ENCODE measurements at places on chromosomes 3 and 15. TPM values are rescaled to one million over a fixed set of nuclear protein-coding genes. Genes with fewer than 3 reads are reported as not detected.

CMC1 gene
- 22.6 TPM for total RNA-seq

PLA2G4F gene
- total RNA-seq, result not detected

- no peaks in the 10 kb centered on the region for H3K36me3 ChIP-seq
- no peaks in the 10 kb centered on the region for H3K27me3 ChIP-seq
- peaks cover 40% of the 10 kb centered on the region for H3K4me1 ChIP-seq
Measured at GRCh38 chr3:129614435-129614834, 8.0 kb upstream of the PLXND1 start.

DNA sequence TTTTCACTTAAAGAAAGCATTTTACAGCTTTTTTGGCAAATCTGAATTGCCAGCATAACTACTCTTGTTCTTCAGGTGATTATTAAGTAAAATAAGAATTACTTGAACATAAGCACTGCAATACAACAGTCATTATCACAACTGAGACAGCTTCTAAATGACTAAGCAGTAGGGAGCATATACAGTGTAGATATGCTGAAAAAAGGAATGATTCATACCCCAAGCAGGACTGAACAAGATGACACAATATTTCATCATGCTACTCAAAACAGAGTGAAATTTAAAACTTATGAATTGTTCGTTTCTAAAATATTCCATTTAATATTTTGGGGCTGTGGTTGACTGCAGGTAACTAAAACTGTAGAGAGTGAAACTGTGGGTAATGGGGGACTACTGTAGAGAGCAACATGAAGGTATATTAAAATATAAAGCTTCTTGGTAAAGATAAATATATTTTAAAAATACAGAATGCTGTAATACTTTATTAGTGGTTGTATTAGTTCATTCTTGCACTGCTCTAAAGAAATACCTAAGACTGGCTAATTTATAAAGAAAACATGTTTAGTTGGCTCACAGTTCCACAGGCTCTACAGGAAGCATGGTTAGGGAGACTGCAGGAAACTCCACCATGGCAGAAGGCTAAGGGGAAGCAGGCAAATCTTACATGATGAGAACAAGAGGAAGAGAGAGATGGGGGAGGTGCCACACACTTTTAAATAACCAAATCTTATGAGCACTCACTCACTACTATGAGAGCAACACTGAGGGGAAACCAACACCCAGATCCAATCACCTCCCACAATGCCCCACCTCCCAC is 84.8 kb downstream of the DCLK3 start:
- H3K27me3 ChIP-seq, result no peaks in the 10 kb centered on the region
- H3K36me3 ChIP-seq, result no peaks in the 10 kb centered on the region
- no peak overlapping the region for H3K27ac ChIP-seq
- no peak overlapping the region for H3K4me3 ChIP-seq

GRCh38 chr3:43759938-43760337 is 69.2 kb downstream of the ABHD5 start:
- H3K4me1 ChIP-seq, result 0 out of 2 replicates have a peak, but pooled peaks cover 2% of the 10 kb centered on the region
- no peak overlapping the region for H3K27ac ChIP-seq
- no peak overlapping the region for H3K4me3 ChIP-seq
- no peaks in the 10 kb centered on the region for H3K36me3 ChIP-seq
- H3K27me3 ChIP-seq, result no peaks in the 10 kb centered on the region

DNA sequence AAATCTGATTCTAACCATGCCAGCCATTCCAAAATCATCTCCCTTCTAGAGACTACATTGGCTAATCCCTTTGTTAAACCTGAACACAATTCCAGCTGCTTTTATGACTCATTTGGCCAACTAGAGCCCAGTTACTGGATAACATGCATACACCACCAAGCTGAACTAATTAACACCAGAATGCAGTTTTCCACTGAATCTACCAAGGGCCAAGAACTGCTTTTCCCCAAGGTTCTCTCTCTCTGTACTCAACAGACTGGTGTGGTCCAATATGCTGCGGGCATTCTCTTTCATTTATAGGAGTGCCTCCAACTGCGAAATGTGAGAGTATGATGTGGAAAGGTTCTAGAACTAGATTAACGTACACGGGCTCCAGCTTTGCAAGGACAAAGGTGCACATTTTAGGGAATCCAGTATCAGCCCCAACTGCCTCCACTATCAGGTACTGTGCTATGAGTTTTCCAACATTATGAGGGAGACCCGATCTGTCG is 1.5 kb downstream of the CHSY1 start:
- H3K4me1 ChIP-seq, result peaks cover 10% of the 10 kb centered on the region
- H3K4me3 ChIP-seq, result peak overlapping the region; percentile 88
- peak overlapping the region; percentile 85 for H3K27ac ChIP-seq
- peaks cover 14% of the 10 kb centered on the region for H3K36me3 ChIP-seq

GRCh38 chr3:167450195-167450594 is 23.6 kb downstream of the SERPINI2 start:
- no peaks in the 10 kb centered on the region for H3K4me1 ChIP-seq
- no peak for DNase-seq
- H3K27me3 ChIP-seq, result no peaks in the 10 kb centered on the region

- no peak overlapping the region for H3K27ac ChIP-seq
- no peak for DNase-seq
- no peak overlapping the region for H3K4me3 ChIP-seq
- H3K36me3 ChIP-seq, result no peaks in the 10 kb centered on the region
- no peaks in the 10 kb centered on the region for H3K27me3 ChIP-seq
- no peaks in the 10 kb centered on the region for H3K4me1 ChIP-seq
Measured at GRCh38 chr3:38684546-38684945, 35.1 kb upstream of the SCN5A start.

- no peak overlapping the region for H3K4me3 ChIP-seq
- H3K4me1 ChIP-seq, result no peaks in the 10 kb centered on the region
- H3K27me3 ChIP-seq, result no peaks in the 10 kb centered on the region
Measured at GRCh38 chr15:60079210-60079609, 75.1 kb downstream of the FOXB1 start.

GRCh38 chr3:34268032-34268709 is 469.7 kb downstream of the PDCD6IP start:
- no peaks in the 10 kb centered on the region for H3K36me3 ChIP-seq
- no peaks in the 10 kb centered on the region for H3K4me1 ChIP-seq
- no peak overlapping the region for H3K4me3 ChIP-seq

CATSPER2 gene
- total RNA-seq, result 1.4 TPM
